ENCODE measurements at places on chromosomes 6 and 20.

GRCh38 chr6:135693811-135694370 is 157.6 kb upstream of the PDE7B start:
- no peak for DNase-seq

GRCh38 chr6:128302942-128303341 is 217.5 kb downstream of the PTPRK start:
- no peak for DNase-seq

DNA sequence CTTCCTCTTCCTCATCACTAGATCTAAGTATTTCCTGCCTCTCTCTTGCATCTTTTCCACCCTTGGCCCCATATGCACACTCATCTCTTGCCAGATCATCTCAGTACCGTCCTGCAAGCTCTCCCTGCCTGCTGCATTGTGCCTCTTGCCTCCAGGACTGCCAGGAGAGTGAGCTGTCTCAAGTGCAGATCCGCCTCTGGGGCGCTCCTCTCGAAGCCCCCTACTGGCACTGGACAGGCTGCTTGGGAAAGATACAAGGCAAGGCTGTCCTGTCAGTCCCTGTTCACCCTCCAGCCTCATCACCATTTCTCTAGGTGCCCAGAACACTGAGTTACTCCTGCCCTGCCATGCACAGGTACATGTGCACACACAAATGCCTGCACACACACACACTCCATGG is 10.2 kb downstream of the SYNDIG1 start:
- no peak for DNase-seq

DNA sequence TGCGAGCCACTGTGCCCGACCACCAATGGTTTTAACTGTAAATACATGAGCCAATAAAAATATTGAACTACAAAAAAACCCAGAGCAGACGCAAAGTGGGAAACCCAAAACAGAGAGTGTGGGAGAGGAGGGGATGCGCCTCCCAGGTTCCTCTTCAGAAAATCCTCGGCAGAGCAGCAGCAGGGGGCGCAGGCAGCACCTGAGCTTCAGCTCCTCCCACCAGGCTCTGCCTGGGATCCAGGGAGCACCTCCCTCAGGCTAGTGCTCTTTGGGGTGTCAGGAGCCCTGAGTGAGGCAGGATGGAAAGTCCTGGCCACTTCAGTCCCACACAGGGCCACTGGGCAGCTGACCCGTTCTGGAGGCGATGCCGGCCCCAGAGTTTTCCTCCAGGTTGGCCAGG is 536.9 kb upstream of the CDH4 start:
- no peak for DNase-seq

- no peak for DNase-seq
These were observed 528.6 kb downstream of the PRKN start for GRCh38 chr6:162198925-162199324.

- DNase-seq: no peak
These were observed 44.7 kb upstream of the FOXQ1 start for GRCh38 chr6:1267057-1267732.

DNA sequence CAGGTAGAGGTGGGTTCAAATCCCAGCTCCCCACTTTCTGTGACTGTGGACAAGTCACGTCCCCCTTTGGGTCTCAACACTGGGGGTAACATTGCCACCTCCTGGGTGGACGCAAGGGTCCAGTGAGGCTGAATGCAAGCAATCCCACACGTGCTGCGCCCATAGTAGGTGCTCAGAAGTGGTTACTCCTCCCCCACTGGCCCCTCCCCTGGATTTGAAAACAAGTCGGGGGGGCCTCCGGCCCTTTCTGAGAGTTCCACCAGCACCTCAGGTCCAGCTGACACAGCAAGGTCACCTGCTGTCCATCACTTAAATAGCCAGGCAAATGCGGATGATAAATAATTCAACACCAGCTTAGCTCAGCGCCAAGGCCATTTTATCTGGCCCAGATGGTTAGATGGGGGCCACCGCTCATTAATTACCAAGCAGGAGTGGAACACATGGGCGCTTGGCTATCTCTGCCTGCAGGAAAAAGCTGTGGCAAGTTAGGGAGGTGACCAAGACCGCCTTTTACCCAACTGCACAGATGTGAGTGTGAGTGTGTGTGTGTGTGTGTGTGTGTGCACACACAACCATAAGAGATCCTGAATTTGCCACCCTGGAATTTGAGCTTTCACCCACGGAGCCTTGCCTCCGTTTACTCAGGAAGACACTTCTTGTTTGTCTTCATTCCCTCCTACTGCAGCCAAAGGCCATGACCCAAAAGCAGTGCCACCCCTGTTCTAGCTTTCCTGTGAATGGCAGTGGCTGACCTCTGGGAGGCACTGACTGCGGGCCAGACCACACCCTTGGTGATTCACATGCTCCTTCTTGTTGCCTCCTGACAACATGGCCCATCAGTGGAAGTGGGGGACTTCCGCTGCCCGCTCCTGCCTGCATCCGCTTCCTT is 34.7 kb upstream of the KCNB1 start:
- no peak for DNase-seq

GRCh38 chr6:49255335-49255734 is 207.7 kb downstream of the MMUT start:
- no peak for DNase-seq

DNA sequence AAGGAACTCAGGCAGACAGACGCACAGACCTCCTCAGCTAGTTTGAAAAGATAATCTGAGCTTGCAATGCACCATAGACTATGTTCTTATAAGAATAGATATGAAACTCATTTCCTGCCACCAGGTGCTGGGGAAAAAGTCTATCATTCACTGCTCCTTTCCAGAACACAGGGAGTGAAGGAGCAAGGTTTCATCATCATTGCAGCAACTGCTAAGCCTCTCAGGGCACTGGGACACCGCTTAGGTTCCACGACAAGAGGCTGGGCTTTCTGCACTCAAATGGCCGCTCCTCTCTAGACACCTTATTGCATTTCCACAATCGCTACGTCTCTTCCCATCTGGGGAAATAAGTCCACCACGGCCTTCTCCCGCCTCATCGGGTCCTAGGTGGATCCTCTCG is 418.5 kb upstream of the JARID2 start:
- DNase-seq: no peak

DNA sequence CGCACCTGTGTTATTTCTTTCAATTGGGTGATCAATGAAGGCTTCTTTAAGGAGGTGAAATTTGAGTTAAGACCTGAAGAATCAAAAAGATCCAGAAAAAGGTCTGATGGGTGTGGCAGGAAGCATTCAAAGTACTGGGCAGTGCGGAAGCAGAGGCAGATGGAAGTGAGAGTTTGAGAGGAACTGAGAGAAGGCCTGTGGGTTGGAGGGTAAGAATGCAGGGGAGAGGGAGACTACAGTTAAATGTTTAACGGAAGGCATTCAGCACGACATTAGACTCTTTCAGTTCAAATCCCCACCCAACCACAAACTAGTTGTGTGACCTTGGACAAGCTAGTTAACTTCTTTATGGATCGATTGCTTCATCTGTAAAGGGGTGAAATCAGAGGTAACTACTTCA is 50.5 kb upstream of the GCM1 start:
- no peak for DNase-seq

GRCh38 chr20:62762801-62763368 is 33.4 kb upstream of the MRGBP start:
- no peak for DNase-seq

DNA sequence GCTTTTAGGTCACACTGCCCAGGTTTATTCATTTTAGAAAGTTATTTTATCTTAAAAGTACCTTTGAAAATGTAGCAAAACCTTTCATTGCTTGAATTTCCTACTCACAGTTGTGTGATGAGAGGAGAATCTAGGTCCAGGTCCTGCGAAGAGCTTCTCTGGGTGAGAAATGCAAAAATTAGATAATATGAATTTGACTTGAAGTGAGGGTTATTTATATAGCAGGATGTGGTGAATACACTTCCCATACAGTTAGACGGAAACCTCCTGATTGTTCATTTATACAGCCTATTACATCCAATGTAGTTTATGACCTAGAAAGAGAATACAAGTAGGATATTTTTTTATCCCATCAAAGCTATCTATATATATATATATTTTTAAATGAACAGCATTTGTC is 30.5 kb downstream of the CDKAL1 start:
- DNase-seq: no peak

DNA sequence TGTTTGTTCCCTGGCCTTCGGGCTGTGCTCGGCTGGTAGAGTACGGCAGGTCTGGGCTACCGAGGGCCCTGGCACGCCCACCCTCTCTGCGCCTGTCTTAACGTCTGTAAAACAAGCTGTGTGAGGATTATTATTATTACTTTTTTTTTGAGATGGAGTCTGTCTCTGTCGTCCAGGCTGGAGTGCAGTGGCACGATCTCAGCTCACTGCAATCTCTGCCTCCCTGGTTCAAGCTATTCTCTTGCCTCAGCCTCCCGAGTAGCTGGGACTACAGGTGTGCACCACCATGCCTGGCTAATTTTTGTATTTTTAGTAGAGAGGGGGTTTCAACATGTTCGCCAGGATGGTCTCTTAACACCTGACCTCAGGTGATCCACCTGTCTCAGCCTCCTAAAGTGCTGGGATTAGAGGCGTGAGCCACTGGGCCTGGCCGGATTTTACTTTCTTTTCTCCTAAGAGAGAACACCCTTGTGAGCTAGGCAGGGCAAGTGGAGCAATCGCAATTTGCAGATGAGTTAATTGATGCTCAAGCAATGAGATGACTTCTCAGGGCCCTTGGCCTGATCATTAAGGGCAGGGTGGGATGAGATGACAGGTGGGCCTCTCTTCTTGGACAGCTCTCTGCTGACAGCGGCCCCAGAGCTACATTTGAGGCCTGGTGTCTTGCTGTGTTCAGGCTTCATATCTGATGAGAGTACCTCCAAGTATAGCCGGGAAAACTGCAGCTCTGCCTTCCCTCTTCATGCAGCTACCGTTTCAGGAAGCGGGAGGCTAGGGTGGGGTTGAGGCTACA is 859 bp upstream of the SMIM29 start:
- DNase-seq: no peak

GRCh38 chr6:127464881-127465459 is 5.8 kb upstream of the KIAA0408 start:
- peak; percentile 8 for DNase-seq

DNA sequence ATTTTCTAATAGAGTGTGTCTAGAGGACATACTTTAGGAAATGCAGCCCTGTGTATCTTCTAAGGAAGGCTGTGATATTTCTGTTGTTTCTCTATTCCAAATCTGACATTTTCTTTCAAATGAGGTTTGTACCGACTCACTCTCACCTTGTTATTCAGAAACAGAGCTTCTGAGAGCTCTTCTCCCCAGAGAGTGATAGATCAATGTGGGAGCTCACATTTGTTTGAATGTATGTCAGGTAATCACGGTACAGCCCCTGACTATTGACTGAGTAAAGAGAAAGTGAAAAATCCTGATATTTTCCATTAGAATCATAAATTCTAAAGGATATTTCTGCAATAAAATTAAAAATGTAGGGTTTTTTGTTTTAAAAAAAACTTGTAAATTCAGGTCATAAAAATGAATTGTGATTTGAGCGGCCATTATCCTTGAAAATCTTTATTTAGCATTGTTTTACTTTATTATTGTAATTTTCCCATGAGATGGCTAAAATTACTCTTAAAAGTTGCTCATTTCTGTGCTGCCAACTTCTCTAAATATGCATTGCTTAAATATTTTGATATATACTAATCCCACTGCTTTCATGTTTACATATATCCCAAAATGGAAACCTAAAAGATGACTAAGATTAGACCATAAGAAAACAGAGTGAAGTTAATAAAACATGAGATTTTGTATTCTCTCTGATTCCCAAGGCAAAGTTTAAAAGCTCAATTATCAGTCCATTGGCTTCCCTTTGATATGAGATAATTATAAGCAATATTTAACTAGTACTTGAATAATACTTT is 1226.8 kb upstream of the CITED2 start:
- no peak for DNase-seq

DNA sequence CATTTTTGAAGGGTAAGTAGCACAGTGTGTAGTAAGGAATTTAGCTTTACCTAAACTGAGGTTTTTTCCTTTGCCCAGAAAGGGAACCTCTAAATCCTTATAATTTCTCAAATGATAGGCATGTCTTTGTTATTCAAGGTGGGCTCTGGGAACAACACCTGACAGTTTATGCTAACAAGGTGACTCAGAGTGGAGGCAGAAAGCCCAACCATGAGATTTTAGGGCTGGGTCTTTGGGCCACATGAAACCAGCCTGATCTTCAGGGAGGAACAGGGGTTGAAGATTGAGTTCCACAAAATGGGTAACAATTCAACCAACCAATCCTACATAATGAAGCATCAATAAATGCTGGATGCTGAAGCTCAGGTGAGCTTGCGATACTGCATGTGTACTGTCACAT is 46.6 kb downstream of the PRSS35 start:
- DNase-seq: no peak

DNA sequence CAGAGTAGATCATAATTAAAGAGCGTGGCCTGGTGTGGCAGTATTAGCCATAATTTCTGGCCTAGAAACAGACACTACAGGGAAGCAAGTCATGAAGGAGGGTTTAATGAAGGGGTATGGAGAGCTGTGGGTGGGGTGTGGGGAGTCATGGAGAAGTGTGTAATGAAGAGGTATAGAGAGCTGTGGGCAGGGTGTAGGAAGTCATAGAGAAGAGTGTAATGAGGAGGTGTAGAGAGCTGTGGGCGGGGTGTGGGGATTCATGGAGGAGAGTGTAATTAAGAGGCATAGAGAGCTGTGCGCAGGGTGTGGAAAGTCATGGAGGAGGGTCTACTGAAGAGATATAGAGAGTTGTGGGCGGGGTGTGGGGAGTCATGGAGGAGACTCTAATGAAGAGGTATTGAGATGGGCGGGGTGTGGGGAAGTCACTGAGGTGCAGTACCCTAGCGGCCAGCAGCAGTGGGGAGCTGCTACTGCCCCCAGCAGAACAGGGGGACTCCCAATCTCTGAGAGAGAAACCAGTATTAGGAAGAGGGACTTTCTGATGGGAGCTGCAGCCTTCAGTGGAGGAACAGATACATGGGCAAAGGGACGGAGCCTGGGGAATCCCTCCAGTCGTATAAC is 145.4 kb upstream of the FOXA2 start:
- DNase-seq: no peak

GRCh38 chr6:156946370-156946936 is 169.3 kb downstream of the ARID1B start:
- DNase-seq: no peak

DNA sequence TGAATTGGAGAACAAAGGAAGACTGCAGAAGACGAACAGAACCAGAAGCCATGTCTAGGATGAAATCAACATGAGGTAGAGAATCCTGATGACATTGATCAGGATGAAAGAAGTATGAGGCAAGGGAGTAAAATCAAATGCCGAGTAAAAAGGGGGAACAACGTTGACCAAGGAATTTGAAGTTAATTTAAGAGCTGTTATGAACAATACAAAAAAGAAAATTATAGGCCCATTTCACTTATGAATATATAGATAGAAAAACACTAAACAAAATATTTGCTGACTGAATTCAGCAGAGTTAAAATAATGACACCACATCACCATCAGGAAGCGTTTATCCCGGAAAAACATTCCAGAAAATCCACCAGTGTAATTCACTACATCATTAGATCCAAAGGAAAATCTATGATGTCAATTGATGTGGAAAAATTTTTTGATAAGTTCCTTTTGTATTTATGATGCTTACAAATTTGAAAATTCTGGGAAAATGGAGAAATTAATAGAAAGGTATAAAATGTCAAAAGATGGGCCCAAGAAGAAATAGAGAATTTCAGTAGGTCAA is 8.1 kb upstream of the CCN5 start:
- DNase-seq: no peak

Measured in NCI-H1930 (cell line).